ENCODE measurements at places on chromosomes 6 and 20.

GRCh38 chr20:4569865-4570264 lies 151.8 kb upstream of the PRND start:
- DNase-seq, result no peak

GRCh38 chr6:41457303-41457670 lies 88.9 kb upstream of the FOXP4 start:
- no peak for DNase-seq

DNA sequence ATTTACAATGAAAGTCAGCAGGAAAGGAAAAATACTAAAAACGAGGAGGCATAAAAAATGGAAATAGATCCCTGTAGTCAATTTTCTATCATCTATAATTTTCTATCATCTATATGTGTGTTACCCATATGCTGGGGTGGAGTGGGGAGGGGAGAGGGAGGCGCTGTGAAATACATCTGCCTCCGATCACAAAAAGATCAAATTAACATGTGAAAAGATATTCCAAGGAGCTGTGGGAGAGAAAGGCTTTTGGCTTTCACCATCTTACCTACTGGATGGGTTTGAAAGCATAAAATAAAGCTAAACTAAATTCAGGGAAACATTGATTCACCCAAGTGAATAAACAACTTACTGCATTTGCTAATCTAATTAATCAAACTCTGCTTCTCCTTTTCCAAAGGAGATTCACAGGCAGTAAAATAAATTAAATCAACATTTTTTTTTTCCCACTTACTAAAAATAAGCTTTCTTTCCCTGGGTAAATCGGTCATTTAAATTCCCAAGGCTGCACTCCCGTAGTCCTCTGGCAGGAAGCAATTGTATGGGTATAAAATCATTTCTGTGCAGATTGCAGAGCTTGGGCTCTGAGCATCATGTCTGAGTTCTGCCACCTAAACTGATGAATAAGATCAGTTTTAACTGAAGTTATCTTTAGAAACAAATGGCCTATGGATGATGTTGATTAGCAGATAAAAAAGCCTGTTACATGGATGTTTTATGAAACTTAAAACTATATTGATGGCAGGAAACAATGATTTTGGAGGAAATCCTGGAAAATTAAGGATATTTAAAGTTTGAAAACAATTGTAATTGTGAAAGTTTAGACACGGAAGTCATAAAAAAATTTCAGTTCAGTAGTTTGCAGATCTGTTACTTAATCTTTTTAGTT lies 147.9 kb downstream of the SOX4 start:
- DNase-seq, result no peak

- DNase-seq, result no peak
These were observed 21.9 kb downstream of the SLC17A5 start for GRCh38 chr6:73631849-73632248.

DNA sequence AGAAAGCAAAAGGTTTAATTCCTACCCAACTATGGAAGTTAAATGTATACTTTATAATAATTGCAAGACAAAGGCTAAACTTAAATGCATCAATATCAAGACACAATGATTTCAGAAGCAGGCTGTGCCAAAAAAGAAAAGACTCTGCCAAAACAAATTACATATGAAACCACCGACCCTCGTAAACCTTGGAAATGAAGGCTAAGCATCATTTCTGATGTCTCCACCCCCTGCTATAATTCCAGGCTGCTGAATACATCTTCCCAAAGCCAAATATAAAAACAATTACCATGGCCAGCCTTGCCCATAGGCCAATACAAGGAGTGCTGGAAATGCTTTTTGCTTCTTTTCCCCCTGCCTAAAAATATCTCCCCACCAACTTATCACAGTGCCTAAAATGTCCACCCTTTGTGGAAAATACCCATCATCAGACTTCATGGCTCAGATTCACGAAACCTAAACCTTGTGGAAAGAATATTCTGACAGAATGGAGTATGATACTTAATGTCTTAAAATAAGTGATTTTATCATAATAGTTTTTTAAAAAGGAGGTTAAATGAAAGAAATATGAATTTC lies 37.4 kb downstream of the RCAN2 start:
- DNase-seq, result no peak

DNA sequence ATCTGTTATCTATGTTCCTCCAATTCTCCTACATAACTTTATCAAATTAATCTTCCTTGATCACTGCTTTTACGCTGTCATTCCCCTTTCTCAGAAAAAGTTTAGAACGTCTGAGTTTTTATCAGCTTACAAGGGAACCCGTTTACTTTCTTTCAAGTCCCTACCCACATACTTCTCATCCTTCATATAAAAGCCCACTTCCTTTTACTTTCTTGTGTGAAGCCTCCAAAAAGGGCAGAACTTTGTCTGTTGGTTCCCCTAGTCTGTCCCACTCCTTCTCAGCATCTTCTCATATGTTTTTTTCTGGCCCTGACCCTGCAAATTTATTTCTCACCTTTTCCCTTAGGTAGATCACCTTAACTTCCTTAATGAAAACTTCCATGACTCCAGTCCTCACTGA lies 106.1 kb downstream of the TFAP2B start:
- peak; percentile 49 for DNase-seq

DNA sequence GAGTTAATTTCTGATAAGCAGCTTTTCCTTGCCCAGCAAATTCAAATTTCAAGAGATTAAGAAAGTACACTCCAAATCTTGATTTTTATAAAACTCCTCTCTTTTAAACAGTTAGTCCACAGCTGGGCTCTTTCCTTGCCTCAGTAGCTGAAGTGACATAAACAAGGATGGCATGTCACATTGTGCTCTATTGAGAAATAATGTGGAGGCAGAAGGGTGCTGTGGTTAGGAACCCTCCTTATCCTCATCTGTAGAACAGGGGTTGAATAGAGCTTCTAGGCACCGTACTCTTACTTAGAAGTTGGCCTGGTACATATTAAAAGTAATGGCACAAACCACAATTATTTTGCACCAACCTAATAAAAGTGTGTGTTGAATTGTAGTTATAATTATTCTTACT lies 70.3 kb downstream of the RSPO3 start:
- DNase-seq, result no peak

DNA sequence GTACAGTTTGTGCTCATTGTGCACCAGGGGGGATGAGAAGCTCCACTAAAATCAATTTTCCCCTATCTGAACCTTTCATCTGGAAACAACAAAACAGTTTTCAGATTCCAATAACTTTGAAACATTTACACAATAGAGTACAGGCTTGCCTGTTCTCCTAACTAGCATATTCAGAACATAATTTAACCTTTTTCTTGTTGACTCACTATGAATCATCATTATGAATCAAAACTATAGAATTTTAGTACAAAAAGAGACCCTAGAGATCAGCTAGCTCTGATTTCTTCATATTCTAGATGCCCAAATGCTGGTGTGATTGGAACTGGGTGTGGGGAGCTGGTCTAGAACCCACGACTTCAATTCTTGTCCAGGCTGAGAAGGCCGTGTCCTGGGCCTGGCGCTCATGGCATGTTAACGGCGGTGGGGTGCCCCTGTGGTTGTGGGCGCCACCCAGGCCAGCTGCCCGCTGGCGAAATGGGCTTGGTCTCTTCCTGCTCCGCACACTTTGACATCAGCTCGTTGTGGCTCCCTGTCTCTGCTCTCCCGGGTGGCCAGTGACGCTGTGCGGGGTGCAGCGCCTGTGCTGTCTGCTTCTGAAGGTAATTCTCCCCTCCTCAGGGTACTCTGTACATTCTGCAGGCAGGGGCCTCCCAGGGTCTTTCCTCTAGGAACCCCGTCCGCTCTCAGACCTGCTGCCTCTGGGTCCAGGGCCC lies 29.9 kb upstream of the AGPAT4 start:
- DNase-seq, result no peak

- peak; percentile 33 for DNase-seq
These were observed 9.7 kb downstream of the PDE7B start for GRCh38 chr6:135861189-135861588.

- DNase-seq, result no peak
These were observed 9.4 kb downstream of the SERPINB6 start for GRCh38 chr6:2962004-2962403.

GRCh38 chr20:16434062-16434664 lies 139.1 kb downstream of the KIF16B start:
- peak; percentile 90 for DNase-seq

- no peak for DNase-seq
These were observed 6.7 kb upstream of the LAMP5 start for GRCh38 chr20:9507544-9508239.

GRCh38 chr6:125212377-125212776 lies 58.8 kb downstream of the TPD52L1 start:
- DNase-seq, result no peak

GRCh38 chr20:20366551-20366875 lies 1.4 kb upstream of the INSM1 start:
- DNase-seq, result no peak

GRCh38 chr20:21237956-21238799 lies 65.0 kb upstream of the XRN2 start:
- no peak for DNase-seq

DNA sequence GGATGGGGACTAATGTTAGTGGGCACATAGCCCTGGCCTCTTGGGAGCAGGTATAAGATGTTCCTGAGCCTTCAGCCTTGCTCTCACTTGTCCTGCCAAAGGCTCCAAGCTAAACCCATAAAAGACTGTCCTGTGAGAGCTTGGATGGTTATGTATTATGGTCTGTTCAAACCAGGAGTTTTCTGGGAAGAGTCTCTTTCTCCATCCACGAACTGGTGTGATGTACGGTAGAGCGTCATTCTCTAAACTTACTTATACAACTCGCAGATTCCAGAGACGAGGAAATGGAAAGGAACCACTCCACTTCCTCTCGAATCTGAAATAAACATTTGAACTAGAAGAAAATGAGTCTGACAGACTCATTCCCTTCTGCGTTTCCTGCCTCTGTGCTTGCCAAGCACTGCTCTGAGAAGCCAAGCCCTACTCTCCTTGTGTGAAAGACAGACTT lies 5.3 kb downstream of the SOBP start:
- no peak for DNase-seq

DNA sequence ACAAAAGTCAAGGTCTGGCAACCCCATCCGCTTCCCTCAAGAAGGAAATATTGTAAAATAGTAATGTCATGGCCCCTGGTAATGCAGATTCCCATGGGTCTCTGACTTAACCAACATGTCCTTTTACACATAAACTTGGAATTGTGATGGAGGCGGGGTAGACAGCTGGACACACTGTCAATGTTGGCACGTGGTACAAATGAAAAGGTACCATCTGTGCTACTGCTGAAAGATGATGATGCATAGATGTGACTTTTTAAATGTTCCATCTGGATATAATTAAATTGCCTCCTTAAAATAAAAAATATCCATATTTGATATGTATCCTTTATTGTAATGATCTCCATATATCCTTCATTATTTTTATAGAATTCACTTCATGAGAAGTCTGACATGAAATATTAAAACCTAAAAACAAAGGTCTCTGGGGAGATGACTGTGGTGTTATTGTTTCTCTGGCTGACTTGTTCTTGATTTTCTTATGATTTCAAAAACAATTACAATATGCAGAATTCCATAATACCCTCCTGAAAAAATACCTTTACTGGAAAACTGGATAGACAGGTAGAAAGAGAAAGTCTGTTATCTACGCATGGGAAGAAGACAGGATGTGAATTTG lies 104.5 kb downstream of the MKKS start:
- no peak for DNase-seq

- DNase-seq, result peak; percentile 78
These were observed 78.3 kb upstream of the CHD6 start for GRCh38 chr20:41696428-41696827.

DNA sequence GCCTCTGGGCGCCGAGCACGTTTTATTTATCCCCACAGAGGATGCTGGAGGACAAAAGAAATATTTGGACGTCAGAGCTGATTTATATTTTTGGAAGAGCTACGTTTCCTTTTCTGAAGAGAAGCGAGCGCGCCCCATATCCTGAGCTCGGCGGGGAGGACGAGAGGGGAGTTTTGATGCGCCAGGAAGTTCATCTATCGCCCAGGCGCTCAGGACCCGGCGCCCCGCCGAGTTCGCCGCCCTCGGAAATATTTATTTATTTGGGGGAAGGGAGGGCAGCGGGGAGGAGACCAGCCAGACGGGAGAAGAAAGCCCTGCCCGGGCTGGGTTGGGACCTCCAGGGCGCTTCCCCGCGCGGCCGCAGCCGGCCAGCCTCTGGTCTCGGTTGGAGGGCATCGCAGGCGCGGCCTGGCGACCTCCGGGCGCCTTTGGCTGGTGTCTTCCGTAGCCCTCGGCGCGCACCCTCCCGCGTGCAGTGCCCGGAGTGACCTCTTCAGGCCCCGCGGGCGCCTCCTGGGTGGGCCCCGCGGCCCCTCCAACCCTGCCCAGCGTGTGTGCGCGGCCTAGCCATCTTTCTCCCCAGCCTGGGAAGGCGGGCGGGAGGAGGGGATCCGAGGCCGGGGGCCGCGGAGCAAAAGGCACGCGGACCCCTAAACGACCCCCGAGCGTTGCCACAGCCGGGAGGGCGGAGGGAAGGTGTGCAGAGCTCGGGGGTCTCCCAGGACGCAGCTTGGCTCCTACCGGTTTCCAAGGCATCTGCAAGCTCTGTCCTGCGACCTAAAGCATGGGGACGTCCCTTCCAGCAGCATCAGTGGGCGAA lies 5.4 kb upstream of the FOXF2 start:
- no peak for DNase-seq

All from OCI-M1 (cell line).